ENCODE measurements at places on chromosomes 7 and 10.
A peak's percentile ranks its signal among the peaks of the same experiment; 100 is the strongest.

GRCh38 chr7:131895541-131896164, 339.2 kb upstream of the PODXL start:
- peak; percentile 98 for DNase-seq

DNA sequence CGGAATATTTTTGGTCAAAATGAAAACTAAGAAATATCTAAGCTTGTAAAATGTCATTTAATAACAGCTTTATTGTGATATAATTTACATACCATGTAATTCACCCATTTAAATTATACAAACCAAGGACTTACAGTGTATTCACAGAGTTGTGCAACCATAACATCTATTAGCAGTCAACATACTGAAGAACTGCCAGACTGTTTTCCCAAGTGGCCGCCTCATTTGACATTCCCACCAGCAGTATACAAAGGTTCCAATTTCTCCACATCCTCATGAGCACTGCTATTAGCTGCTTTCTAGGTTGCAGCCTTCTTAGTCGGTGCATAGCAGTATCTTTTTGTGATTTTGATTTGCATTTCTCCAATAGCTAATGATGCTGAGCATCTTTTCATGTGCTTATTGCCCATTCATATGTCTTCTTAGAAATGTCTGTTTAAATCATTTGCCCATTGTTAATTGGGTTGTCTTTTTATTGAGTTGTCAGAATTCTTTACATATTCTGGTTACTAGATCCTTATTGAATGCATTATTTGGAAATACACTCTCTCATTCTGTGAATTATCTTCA, 153.0 kb upstream of the FGFR2 start:
- DNase-seq: no peak

DNA sequence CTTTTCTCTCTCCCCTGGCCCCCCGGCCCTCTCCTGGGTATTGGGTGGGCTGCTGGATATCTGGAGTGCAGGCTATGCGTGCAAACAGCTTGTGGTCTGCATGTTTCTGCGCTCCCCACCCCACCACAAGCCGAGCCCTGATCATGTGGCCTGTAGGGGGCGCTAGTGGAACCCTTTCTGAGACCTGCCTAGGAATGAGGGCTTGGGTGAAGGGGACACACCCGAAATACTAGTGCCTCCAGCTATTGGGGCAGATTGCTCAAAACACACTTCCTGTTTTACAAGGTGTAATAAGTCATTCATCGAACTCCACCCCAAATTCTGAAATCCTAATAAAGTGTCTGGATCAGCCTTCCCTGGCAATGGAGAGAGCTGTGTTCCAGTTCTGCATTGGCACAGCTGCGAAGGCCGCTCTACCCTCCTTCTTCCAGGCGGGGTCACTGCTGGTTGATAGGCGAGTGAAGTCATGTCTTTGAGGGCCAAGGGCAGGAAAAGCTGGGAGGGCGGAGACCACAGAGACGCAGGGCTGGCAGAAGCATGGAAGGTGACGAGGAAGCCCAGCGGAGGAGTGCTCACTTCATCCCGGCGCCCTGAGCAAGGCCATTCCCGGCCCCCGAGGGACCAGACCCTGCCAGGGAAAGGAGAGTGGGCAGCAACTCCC, 19.8 kb upstream of the PRRT4 start:
- no peak for DNase-seq

GRCh38 chr10:109920016-109920415, 3.3 kb downstream of the XPNPEP1 start:
- DNase-seq: no peak

GRCh38 chr10:6204063-6204340, 1.3 kb downstream of the PFKFB3 start:
- no peak for DNase-seq
